ENCODE measurements at places on chromosomes 2 and 18.

GRCh38 chr2:31238126-31238905, 4.4 kb downstream of the EHD3 start:
- DNase-seq = no peak

DNA sequence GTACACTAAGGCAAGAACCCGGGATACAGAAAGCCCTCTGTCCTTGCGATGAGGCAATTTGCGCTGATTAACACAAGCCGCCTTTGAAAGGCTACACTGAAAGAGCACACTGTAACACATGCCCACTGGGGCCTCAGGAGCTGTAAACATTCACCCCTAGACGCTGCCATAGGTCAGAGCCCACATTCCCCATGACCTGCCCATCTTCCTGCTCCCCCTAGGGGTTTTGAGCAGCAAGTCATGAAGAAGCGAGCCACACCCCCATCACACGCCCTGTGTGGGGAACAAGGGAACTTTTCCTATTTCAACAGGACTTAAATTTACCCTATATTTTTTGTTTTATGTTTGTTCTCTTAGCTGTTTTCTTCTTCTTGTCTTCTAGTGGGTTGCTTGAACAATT, 47.8 kb upstream of the SLC4A10 start:
- no peak for DNase-seq

DNA sequence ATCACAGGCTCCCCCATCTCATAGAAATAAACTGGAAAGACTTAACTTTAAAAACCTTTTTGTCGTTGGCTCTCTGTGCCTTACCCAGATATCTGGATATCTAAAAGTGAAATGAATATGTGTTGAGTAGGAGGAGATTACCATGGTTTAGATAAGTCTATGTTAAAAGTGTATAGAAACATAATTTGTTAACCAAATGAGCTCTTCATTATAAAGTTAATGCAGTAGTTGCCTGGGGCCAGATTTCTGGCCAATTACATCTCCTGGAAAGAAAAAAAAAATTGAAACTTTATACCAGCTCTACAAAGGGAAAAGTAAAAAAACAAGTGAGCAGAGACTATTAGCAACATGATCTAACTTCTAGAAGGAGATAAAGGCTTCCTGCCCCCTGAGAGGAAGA, 259.6 kb upstream of the UBE2E3 start:
- DNase-seq = no peak

DNA sequence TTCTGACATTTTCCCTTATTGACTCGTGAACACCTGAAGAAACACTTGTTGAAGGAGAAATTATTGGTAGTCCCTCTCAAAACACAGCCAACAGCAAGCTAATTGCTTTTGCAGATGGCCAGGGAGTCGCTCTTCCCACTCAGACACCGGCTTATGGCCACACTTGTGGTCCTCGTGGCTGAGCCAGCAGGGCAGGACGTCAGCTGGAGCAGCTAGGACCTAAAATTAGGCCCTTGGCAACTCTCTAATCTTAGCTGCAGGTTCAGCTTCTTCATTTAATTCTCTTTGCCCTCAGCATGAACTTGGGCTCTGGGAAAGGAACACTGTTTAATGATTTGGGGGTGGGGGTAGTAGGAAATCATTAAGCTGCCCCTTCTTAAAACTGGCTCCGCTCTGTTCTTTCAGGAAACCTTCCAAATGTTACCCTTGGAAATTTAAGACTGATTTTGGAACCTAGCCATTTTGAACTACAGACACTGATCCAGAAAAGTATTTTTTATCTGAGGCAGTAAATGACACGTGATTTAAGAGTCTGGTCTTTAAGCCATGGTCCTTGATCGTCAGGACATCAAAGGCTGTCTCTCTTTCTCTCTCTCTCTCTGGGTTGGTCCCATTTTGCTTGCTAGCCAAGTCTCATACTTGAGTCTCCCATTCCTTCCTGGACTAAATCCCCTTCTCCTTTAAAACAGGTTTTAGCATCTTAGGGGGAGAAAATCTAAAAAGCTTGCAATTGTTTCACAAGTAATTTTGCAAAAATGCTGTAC, 77.5 kb downstream of the CDK15 start:
- DNase-seq = no peak

- DNase-seq = no peak
Observed at GRCh38 chr2:111705239-111705638, 178.8 kb downstream of the ANAPC1 start.

DNA sequence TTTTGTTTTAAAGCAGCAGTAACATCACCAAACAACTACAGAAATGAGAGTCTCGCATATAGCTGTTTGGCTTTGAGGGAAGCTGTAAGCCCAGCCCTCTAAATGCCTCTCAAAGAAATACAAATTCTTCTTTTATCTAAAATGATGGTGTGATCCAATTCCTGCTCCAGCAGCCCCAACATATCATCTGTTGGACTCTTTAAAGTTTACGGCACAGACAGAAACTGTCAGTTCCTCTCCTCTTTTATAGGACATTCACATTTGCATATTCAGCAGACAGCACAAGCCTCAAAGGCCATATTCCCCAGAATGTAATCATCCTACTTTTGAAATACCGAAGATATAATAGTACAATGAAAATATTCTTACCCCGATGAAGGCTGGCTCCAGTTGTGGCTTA, 216.9 kb upstream of the REV1 start:
- DNase-seq = no peak

DNA sequence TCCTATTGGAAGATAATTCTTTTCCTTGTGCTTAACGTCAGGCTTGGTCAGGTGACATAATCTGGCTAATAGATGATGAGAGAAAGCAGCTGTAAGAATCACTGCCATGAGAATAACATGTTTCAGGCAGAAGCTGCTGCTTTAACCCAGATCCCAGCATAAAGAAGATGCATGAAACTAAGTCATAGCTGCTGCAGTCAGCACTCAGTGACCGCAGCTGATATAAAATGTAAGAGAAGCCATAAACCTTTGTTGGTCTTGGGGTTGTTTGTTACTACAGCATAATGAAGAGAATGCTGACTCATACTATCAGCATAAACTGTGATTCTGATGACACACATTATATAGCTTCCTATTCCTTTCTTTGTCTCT, 274.3 kb upstream of the TRIB2 start:
- peak; percentile 14 for DNase-seq

DNA sequence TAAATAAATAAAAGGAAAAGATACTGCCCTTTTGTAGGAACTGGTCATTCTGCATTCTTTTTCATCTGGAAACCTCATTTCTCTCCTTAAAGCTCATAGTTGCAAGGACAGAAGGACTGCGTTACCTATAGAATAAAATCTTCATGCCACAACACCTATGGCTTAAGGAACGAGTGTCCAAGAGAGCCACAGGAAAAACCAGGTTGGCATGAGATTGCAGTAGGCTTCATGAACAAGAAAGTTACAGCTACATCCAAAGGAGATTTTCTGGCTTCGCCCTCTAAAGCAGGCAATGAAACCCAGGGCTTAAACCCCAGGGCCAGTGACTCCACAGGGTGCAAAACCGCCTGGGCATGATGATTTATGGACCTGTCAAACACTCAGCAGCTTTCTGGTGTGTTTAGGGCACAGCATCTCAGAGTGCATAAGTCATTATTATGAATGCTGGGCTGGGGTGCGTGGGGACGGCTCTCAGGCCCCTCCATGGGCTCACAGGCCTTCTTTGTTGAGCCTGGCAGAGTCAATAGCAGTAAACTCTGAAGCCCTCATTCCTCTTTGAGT, 30.7 kb upstream of the PIEZO2 start:
- DNase-seq = no peak

All from suppressor macrophage treated with lipopolysaccharide for 4 hours (primary cell).